ENCODE measurements at places on chromosomes 6 and 20.

GRCh38 chr20:44073011-44073674 lies 113.8 kb downstream of the JPH2 start:
- no peak for DNase-seq

DNA sequence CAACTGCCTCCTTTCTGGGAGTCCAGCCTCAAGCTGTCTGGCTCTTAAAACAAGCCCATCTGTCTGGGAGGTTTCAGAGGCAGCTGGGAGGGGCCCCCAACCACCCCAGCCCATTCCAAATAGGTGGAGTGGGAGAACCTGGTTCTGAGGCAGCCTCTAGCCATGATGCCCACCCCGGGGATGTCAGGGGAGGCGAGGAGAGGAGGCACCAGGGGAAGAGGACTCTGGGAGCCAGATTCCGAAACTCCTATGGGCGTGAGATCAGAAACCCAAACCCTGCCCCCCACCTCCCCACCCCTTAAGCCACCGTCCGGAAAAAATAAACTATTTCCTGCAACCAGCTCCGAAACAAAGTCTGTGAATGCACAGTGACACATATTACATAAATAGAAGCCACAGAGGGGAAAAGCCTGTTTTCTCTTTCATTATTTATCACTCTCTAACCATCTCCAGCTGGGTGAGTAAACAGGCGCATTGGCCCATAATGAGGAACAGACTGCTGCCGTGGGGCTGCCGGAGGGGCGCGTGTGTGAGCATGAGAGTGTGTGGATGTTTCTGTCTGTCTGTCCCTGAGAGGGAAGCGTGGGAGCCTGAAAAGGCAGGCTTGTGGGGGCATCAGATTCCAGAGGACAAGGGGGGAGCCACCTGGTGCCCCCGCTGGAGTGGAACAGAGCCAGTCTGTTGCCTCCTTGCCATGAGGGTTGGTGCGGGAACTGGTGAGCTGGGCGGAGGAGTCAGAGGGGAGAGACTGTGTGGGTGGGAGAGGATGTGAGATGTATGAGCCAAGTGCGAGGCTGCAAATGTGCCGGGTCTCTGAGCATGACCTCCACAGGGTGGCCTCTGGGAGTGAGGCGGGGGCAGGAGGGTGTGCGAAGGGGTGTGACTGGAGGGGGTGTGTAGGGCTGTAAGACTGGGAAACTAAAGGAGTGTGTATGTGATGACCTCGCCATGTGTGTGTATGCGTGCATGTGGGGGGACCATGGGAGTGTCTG lies 14.3 kb upstream of the FOXP4 start:
- no peak for DNase-seq

DNA sequence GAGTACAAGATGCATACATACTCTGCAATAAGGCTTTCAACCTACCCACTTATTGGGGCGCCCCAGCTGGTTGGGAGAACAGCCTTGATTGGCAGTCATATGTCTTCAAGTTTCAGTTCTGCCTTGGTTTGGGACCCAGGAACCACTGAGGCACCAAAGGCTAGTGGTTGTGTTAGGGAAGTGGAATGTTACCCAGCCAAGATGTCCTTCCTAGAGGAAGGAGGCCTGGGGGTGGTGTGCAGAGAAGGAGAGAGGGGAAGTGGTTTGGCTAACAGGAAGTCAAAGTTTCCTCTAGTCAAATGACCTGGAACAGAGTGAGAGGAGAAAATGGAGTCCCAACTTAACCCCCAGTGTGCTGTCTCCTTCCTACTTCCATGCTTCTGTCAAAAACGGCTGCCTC lies 59.4 kb downstream of the CD164 start:
- DNase-seq, result no peak

DNA sequence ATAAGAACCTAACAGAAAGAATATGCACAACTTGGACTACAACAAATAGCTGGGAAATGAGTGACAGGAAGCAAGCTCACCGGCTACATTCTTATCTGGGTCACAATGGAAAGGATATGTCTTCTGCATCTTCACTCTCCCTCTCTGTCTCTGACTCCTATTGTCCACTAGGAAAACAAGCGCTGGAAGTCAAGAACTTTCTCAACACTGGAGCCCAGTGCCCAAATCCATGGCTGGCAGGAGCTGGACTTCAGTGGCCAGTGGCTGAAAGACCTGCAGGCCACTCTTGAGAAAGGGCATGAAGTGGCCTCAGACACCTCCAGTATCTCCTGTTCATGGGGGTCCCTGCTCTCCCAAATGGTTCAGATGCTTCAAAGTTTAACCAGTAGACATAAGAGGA lies 62.0 kb downstream of the FAM50B start:
- no peak for DNase-seq

DNA sequence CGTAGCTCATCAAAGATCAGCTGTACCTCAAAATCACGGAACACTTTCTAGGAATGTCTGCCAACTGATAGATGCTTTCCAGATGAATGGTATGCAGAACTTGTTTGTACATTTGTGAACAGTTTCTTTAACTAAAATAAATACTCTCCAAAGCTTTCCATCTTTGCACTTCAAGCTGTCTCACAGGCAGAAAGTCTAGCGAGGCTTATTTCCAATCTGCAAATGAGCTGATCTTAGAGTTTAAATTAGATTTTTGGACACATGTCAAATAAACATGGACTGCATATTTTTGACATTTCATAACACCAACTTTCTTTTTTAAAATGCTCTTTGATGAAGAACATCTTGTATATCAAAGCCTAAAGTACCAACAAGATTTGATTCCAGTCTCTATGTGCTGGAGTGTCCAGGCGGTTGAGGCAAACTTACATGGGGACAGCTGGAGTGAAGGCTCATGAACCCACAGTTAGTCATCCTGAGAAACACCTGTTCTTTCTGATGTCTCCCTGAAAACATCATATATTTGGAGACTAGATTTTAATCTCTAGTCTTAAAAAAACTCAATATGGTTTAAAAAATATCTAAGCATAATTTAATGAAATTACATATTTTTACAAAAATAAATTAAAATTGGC lies 268.6 kb upstream of the AGPAT4 start:
- no peak for DNase-seq

DNA sequence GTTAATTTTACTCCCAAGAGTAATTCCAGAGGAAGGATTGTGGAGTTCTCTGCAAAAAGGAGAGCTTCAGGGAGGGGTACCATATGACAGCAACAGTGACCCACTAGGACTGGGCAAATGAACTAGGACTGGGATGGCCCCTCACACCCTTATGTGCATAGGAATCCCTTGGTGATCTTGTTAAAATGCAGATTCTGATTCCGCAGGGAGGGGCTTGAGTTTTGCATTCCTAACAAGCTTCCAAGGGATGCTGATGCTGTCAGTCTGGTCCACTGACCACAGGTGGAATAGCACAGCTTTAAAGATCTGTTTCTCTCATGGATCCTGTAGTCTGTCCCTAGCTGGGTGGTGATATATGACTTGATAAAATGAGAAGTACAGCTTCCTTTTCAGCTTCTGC lies 6.3 kb upstream of the FOXA2 start:
- no peak for DNase-seq

- peak; percentile 79 for DNase-seq
These were observed at the start of gene SNHG17 for GRCh38 chr20:38434770-38435554. Gene SNHG17 (minus strand): TSS chr20:38435328.

DNA sequence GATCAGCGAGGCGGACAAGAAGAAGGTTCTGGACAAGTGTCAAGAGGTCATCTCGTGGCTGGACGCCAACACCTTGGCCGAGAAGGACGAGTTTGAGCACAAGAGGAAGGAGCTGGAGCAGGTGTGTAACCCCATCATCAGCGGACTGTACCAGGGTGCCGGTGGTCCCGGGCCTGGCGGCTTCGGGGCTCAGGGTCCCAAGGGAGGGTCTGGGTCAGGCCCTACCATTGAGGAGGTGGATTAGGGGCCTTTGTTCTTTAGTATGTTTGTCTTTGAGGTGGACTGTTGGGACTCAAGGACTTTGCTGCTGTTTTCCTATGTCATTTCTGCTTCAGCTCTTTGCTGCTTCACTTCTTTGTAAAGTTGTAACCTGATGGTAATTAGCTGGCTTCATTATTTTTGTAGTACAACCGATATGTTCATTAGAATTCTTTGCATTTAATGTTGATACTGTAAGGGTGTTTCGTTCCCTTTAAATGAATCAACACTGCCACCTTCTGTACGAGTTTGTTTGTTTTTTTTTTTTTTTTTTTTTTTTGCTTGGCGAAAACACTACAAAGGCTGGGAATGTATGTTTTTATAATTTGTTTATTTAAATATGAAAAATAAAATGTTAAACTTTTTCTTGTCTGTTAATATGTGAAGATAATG lies 2.2 kb downstream of the HSPA1B start:
- no peak for DNase-seq

DNA sequence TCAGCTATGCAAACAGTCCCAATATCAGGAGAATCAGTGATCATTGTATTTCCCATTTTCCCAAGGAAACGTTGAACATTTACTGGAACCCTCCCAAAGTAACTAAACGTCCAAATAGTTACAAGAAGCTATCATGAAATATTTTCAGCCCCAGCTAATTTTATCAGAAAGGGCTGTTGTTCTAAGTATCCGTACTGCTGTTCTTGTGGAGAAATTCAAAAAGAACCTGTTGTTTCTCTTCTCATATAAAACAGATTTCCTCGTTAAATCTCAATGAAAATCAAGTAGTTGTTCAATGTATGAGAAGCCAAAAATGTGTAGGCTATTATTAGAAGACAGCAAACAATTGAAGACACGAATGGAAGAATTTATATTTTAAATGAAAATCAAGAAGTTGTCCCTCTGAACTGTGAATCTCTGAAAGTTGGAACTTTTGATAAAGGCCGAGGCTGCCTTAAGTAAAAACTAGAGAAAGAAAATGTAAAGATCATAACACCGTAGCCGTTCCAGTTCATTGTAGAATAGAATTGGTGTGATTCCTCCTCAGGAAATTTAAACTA lies 107.7 kb downstream of the HFE start:
- DNase-seq, result no peak

GRCh38 chr6:121847806-121848522 lies 412.5 kb downstream of the GJA1 start:
- no peak for DNase-seq

DNA sequence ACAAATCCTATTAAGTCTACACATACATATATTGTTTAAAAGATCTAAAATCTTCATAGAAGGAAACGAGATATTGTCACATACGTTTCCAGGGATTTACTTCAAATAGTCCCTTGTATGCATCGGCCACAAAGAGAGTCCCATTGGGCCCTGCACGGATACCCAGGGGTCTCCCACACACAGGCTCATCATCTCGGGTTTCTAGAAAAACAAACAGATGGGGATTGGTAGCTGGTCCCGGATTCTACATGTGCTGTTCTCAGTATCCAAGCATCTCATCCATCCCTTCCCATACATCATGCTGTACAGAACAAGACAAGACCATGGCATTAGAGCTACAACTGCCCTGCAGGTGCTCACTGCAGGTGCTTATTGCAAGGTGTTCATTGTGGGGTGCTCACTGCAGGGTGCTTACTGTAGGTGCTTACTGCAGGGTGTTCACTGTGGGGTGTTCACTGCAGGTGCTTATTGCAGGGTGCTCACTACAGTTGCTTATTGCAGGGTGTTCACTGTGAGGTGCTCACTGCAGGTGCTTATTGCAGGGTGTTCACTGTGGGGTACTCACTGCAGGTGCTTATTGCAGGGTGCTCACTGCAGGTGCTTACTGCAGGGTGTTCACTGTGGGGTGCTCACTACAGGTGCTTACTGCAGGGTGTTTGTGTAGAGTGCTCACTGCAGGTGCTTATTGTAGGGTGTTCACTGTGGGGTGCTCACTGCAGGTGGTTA lies 21.0 kb downstream of the APMAP start:
- DNase-seq, result no peak
